Stimulated activated CD4-positive, alpha-beta T cell treated with anti-CD3 and anti-CD28 coated beads, Interleukin-12 subunit alpha, Interleukin-12 subunit beta, amount 100 ng/mL, for 24 hours (primary cell): ENCODE measurements at places on chromosomes 5 and 9.

- DNase-seq, result no peak
These were observed 41.3 kb upstream of the C9orf72 start for GRCh38 chr9:27614551-27614950.

GRCh38 chr9:97315550-97315949 lies 8.1 kb downstream of the CCDC180 start:
- no peak for DNase-seq

DNA sequence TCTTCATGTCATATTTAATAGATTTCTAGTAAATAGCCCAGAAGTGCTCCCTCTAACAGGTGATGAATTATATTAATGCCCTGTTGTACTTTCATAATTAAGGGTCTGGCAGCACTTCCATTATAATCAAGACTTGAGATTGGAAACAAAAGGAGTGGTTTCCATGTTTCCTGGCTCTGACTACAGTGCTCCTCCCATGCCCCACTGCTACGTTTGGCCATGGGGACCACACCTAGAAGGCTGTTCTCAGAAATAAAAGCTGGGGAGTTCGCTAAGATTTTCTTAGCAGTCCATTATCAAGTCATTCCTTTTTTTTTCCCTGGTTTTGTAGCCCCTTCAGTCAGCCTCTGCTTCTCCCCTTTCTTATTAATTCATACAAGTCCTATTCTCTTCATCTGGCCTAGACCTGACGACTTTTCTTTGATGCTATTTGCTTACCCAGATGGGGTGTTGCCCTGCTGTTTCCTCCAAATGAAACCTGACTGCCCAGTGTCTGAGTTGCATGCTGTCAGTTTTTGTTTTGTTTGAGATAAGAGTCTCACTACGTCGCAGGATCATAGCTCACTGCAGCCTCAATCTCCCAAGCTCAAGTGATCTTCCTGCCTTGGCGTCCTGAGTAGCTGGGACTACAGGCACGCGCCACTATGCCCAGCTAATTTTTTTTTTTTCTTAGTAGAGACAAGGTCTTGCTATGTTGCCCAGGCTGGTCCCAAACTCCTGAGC lies 312.1 kb upstream of the EFNA5 start:
- no peak for DNase-seq

GRCh38 chr9:10983251-10983650 lies 370.4 kb upstream of the PTPRD start:
- DNase-seq, result no peak

GRCh38 chr5:15885156-15885555 lies 294.4 kb downstream of the MARCHF11 start:
- no peak for DNase-seq

GRCh38 chr5:96668725-96669124 lies 6.5 kb downstream of the CAST start:
- DNase-seq, result no peak

DNA sequence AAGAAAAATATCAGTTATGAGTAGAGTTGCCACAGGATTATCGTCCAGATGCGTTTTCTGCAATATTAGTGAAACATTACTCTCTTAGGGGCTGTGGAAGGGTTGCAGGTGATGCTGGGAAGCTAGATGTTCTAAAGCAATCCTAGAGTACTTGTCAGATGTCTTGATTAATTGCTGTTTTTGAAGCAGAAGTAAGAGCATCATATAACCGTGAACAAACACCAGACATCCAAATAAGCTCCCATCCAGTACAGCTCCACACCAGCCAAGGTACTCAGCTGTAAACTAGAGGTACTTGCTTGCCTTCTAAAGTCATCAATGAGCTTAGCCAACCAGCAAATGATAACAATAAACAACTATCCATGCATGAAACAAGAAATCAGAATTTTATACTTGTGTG lies 131.1 kb downstream of the ST8SIA4 start:
- DNase-seq, result no peak

GRCh38 chr9:17876687-17877086 lies 297.8 kb downstream of the SH3GL2 start:
- no peak for DNase-seq

DNA sequence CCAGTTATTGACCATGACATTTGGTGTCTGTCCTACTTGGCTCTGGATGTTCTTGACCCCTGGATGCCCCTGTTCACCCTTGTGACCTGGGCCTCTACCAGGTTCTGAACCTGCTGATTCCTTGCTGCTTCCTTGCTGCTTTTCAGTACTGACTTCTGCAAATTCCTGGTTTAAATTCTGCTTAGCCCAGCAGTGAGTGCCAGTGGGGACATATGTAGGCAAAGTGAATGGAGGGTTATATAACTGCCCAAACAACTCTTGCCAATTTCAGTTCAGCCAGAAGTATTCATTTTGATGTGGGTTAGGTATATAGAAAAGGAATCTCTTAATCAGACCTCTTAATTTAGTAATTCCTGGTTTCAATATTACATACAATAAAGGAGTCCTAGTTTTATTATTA lies 220.6 kb downstream of the TAF11L14 start:
- DNase-seq, result no peak

DNA sequence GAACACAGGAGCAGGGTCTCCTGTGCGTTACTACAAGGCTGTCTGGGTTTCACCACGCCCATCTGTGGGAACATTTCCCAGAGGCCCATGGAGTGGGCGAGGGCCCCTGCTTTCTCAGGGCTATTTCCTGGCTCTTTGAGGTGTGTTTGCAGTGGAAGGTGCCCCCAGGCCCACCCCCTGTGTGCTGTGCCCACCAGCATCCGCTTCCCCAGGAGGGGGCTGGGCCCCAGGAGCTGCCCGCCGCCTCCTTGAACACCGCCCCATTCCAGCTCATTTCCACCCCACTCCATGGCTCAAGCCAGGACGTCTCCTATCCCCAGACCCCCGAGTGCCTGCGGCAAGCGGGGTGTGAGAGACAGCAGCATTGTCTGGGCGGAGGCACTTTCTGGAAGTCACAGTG lies 70.5 kb downstream of the NEK6 start:
- no peak for DNase-seq

DNA sequence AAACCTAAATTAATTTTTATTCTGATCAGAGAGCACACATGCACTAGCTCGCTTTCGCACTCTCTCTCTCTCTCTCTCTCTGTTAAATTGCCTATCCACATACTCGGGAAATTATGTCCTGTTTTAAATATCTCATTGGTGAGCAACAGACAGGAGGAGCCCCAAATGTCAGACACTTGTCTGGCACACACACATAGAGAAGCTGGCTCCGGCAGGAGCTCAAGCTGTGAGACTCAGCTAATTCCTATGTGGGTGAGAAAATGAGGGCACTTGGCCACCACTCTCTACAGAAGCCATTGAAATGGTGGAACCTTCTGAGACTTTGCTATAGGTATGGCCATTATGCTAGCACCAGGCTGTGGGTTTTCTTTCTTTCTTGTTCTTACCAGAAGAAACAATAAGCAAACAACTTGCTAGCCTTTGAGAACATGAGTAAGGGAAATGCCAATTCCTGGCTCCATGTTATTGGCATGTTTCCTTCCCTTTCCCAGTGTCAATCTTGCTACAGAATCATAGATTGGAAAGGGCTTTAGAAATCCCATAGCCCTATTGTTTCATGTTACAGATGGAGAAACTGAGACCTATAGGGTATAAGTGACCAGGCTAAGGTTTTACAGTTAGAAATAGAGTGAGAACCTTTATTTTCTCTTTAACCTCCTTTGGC lies 9.0 kb downstream of the RFX3 start:
- no peak for DNase-seq

DNA sequence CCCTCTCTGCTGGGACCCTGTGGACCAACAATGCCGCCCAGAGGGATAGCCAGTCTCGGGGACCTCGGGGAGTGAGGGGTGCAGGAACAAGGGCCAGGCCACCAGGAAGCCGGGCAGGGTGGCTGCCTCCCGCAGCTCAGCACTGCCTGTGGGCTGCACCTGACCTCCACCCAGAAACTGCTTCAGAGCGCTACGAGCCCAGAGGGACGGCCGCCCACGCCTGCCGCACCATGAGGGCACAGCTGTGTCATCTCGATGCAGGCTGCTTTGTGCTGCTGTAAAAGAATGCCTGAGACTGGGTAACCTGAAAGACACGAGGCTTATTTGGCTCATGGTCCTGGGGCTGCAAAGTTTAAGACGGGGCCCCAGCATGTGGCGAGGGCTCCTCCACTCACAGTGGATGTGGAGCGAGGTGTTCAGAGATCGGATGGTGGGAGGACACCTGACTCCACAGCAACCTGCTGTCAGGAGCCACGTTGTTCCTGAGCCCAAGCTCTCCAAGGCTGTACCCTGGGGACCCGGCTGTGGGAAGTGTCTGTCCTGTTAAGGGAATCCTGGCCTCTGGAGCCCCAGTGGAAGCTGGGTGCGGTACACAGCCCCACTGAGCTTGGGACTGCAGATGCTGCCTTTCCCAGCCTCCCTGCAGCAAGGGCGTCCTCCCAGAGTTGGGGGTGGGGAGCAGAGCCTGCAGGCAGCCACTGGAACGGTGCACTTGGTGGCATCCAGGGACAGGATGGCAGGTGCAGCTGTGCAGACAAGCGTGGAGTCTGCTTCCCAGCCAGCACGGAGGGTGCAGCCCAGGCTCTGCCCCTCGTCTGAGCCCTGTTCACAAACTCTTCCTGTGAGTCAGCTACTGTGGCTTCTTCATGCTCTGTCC lies 11.8 kb upstream of the ZDHHC11 start:
- DNase-seq, result no peak

- no peak for DNase-seq
These were observed 130.6 kb downstream of the TENT4A start for GRCh38 chr5:6843821-6844220.

DNA sequence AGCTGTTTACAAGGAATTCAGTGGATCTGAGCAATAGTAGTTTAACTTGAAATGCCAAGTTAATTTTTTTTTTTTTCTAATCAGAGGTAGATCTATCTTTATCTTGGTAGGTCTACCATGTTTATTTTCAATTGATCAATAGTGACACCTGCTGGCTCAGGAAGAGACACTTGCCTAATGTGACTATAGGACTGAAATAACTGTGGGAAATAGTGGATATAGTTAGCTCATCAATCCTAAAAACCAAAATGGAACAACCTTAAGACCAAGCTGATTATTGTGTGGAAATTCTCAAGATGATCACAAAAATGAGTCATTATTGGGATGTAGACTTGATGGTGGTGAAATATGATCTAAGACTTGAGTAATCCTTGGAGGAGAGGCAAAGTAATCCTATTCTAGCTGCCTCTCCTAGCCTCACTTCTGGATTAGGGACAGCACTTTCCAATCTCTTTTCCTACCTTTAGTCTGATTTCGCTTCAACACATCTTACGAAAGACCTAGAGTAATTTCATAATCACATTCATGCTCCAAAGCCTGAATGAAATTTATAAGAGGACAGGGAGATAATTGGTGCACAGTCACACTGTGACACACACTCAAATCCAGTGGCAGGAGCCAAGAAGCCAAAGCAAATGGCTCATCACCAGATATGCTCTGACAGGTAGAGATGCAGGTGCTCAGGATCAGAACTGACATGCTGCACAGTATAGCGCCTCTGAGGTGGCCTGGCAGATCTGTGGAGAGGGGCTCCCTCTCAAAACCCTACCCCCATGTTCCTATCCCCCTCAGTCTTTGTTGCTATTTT lies 156.3 kb downstream of the HMHB1 start:
- no peak for DNase-seq

DNA sequence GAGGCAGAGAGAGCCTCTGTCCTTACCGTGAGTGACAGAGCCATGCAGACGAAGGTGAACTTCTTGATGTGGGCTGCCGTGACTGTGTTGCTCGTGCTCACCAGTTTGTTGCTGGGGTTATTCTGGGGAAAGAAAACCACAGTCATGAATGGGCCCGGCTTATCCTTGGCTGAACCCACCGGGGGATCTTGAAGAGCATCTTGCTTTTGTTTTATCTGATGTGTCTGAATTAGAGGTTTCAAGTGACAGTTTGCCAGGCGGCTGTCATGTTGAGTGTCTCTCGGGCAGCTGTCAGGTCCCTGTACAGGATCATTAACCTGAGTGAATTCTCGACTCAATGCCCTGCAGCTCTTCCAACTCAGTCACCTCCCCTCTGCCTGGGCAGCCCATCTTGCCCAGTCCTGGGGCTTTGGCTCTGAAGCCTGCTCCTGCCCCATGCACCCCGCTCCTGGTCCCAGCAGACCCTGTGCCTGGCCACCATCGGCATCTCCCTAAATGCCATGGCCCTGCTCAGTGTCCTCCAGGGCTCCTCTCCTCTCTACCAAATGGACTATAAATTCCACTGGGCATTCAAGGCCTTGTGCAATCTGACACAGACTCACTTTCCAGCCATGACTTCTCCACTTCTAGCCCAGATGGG lies 77.4 kb downstream of the OTULIN start:
- DNase-seq, result no peak

DNA sequence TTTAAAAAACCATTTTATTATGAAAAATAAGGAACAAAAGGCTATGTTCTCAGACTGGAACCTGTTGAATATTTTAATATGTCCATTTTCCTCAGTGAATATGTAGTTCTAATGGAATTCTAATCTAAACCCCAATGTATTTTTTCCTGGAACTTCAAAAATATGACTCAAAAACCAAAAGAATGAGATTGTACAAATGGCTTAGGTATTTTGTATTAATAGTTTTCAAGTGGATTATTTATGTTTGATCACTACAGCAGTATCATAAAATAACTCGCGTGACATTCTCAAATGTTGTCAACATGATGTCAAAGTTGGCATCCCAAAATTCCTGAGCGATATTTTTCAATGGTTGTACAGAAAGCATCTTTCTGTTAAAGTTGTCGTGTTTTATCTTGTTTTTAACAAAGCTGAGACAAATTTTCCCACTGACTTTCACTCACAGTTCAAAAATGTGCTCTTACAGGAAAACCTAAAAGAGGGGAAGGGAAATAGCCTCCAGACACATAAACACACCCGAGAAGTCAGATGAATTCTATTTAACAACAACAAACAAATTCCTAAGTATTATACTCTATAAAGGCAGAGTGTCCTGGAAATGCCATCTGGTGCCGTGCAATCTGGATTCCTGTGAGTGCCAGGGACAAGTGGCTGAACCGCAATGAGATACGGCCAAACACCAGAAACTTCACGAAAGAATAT lies 68.1 kb upstream of the TAS2R1 start:
- DNase-seq, result no peak

- no peak for DNase-seq
These were observed 24.0 kb upstream of the FAM120AOS start for GRCh38 chr9:93477397-93477796.

DNA sequence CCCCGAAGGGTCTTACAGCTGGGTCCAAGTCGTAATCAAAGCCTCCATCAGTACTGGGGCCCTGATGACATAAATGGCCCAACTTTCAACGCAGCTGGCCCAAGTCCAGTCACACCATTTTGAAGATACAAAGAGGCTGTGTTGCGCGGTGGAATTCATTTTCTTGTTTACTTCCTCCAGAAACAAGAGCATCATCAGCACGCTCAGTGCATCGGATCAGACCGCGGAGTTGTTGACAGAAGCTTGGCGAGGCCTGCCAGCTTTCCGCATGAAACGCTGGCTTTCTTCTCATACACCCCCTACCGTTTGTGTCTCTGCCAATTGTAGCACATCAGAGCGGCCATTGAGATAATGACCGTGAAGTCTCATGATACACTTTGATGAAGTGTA lies 101.7 kb upstream of the SPATA31D4 start:
- no peak for DNase-seq

GRCh38 chr9:27328483-27328882 lies 31.5 kb upstream of the EQTN start:
- no peak for DNase-seq

GRCh38 chr5:148416921-148417320 lies 33.2 kb downstream of the FBXO38 start:
- no peak for DNase-seq
